ENCODE measurements at places on chromosomes 2 and 18.

DNA sequence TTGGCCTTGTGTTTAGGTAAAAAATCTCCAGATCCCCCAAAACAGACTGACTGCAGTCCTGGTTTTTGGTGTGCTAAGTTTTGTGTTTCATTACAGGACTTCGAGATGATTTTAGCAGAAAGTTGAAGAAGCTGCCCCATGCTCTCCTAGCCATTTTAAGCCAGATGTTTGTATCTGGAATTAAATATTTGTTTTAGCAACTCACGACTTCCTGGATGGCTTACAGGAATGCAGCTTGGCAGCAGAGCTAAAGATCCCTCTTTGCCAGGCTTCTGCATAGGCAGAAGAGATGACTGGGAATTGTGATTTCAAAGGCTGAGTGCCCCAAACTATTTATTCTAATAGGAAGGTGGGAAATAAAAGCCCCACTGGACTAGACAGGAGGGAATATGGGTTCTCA is 31.1 kb downstream of the ONECUT2 start:
- DNase-seq: no peak

DNA sequence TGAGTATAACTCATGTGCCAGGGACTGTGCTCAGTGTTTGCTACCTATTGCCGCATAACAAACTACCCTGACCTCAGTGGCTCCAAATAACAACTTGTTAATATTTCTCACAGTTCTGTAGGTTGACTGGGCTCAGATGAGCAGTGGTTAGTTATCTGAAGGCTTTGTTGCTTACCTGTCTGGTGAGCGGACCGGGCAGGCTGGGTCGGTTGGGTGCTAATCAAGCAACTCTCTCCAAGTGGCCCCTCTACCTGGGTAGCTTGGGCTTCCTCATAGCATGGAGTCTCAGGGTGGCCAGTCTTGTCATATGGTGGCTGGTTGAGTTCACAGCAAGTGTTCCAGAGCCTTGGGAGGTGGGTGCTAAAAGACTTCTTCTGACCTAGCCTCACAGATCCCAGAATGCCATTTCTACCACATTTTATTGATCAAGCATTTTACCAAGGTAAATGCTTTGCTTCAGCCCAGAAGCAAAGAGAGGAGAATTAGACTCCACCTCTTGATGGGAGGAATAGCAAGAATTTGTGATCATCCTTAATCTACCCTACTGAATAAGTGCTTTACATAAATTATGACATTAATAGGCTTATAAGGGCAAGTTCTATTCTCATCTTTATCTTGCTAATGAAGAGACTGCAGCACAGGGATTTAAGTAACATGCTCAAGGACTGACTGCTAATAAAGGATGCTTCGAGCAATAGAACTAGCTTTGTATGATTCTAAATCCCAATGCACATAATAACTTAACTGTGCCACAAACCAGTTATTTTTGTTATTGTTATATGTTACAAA is 16.9 kb downstream of the RAB31 start:
- DNase-seq: no peak

DNA sequence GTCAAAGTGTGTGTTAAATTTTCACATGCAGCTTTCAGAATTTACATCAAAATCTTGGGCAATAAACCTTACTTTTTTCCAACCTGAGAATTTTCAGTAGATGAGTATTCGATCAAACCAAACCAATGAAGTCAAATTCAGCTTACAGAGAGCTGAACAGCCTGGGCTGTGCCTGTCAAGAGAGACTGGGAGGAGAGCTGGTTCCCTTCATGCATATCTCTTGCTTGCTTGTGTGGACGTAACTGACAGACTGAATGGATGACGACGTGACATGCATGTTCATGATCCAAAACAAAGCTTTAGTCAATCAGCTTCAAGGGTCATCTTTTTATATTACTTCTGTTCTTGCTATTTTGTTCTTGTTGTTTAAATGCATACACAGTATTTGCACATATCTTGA is 145.2 kb downstream of the GALNT3 start:
- no peak for DNase-seq

- no peak for DNase-seq
These were observed 161.8 kb downstream of the SOCS6 start for GRCh38 chr18:70450426-70451253.

GRCh38 chr2:127700527-127701192 is 637 bp upstream of the SFT2D3 start:
- no peak for DNase-seq

DNA sequence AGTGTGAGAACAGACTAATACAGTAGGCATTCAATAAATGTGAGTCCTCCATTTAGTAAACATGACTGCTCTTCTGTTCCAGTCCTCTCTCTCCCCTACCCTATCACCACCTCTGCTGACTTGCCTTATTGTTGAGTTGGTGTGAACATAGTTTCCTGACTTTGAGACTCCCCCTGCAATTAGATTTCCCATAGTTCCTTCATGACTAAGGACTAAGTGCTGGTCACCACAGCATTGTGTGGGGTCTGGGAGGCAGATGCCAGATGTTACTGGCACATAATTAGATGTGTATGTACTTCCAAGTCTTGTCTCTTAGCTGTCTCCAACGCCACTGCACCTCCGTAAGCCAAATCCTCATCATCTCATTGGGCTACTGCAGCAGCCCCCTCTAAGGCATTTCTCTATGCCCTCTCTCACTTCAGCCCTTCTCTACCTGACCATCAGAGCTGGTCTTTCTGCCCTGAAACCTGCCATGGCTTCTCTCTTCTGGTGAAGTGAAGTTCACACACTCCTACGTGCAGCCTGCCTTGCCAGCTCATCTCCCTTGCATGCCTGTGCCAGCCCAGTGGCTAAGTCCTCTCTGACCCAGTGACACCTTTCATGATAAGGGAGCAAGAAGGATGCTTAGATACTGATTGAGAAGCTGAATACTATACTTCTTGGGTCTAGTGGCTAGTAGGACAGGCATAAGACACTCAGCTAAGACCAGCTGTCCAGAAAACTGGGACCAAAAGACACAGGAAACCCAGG is 81.6 kb upstream of the ALPP start:
- no peak for DNase-seq

- DNase-seq: no peak
These were observed 121.8 kb downstream of the SETBP1 start for GRCh38 chr18:44802508-44802907.

- DNase-seq: peak; percentile 99
These were observed at the start of gene CLK1 for GRCh38 chr2:200864176-200865034. TSS of gene CLK1 (minus strand) at chr2:200864658. CDS start at chr2:200861862, 2,796 bp downstream.

DNA sequence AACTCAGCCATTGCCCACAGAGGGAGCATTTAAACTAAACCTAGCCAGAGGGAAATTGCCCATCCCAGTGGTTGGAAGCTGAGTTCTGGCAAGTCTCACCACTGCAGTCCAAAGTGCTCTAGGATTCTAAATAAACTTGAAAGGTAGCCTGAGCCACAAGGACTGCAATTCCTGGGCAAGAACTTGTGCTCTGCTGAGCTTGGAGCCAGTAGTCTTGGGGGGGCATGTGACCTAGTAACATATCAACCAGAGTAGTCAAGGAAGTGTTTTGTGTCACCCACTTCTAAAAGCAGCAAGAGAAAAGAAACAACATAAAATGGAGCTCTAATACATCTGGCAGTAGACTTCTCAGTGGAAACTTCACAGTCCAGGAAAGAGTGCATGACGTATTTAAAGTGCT is 167.0 kb downstream of the PTH2R start:
- peak; percentile 28 for DNase-seq

DNA sequence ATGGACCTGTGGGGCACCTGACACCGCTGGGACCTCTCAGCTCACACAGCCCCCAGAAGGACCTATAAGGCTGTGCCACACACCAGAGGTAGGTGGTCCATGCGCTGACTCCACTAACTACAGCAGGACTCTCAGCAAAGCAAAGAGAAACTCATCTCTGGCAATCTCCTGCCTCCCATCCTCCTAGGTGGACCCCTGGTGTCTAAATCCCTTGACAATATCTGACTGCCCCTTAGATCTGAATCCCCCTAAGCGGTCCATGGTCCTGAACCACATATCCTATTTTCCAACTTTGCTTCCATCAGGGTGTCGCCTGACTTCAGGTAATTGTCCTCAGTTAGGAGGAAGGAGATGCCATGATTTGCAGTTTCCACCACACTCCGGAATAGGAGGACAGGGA is 282.6 kb downstream of the MYT1L start:
- DNase-seq: no peak

- DNase-seq: no peak
These were observed 926.2 kb upstream of the SOX11 start for GRCh38 chr2:4765787-4766530.

- DNase-seq: peak; percentile 23
These were observed 2.2 kb downstream of the MPP4 start for GRCh38 chr2:201696151-201696659.

DNA sequence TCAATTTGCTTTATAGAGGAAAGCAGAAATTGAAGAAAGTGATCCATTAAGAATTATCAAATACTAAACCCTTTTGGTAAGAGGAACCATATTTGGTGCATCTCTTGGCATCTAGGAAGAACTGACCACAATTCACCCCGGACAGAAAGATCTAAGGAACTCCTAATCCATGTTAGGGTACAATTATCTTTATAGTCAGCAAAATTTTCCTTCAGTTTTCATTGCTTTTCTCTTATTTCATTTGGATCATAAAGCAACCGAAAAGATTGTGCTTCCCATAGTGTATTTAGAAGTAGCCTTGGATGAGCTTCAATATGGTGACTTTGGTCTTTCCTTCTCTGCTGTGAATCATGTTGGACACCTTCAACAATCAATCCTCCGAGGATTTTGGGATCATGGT is 50.1 kb upstream of the IGFBP5 start:
- no peak for DNase-seq

DNA sequence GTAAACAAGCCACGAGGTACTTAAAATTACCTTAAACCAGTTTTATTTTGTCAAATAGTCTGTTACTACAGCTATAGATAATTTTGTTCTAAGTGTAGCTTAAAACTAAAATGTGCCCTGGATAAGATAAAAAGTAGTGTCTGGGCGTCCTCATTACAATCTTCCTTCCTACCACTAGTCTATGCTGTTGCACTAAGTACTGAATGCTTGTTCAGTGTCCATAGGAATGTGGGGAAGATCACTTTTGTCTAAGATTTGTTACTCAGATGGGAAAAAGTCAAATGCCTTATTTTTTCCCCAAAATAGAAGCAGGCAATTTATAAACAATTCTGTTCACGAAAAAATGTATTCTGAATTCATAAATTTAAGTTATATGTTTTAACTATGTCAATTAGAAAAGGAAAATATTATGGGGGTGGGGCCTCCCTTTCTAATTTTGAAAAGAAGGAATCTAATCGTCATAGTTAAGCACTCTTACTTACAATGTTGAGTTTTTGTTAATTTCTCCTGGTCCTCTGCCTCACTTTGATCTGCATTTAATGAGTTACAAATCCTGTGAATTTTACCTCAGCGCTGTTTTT is 140.4 kb upstream of the VRK2 start:
- peak; percentile 32 for DNase-seq
